ENCODE measurements at places on chromosomes 4 and X.
A peak's percentile ranks its signal among the peaks of the same experiment; 100 is the strongest.

- H3K36me3 ChIP-seq, result no peaks in the 10 kb centered on the region
- H3K27me3 ChIP-seq, result no peaks in the 10 kb centered on the region
- DNase-seq, result no peak
- peak overlapping the region; percentile 77 for H3K4me3 ChIP-seq
- H3K27ac ChIP-seq, result no peak overlapping the region
These were observed 97.1 kb upstream of the MAML3 start for GRCh38 chr4:140250989-140251552.

- H3K4me1 ChIP-seq, result peaks cover 5% of the 10 kb centered on the region
- peak; percentile 59 for DNase-seq
- no peak overlapping the region for H3K27ac ChIP-seq
- H3K36me3 ChIP-seq, result no peaks in the 10 kb centered on the region
These were observed 14.5 kb upstream of the GTPBP6 start for GRCh38 chrX:332916-333610.

GRCh38 chrX:16023790-16024734 is 99.3 kb upstream of the GRPR start:
- H3K4me1 ChIP-seq, result no peaks in the 10 kb centered on the region
- no peak overlapping the region for H3K27ac ChIP-seq
- no peak overlapping the region for H3K4me3 ChIP-seq
- no peak for DNase-seq
- H3K36me3 ChIP-seq, result no peaks in the 10 kb centered on the region

GRCh38 chrX:46791927-46792809 is 33.2 kb upstream of the SLC9A7 start:
- no peak overlapping the region for H3K4me3 ChIP-seq
- H3K4me1 ChIP-seq, result peaks cover 17% of the 10 kb centered on the region
- no peak overlapping the region for H3K27ac ChIP-seq

GRCh38 chr4:13829457-13829856 is 201.9 kb upstream of the BOD1L1 start:
- no peak overlapping the region for H3K27ac ChIP-seq
- DNase-seq, result no peak
- peaks cover 3% of the 10 kb centered on the region for H3K36me3 ChIP-seq
- H3K27me3 ChIP-seq, result no peaks in the 10 kb centered on the region

- H3K27me3 ChIP-seq, result no peaks in the 10 kb centered on the region
- H3K27ac ChIP-seq, result no peak overlapping the region
- no peak for DNase-seq
- H3K4me1 ChIP-seq, result peaks cover 7% of the 10 kb centered on the region
- H3K4me3 ChIP-seq, result no peak overlapping the region
- H3K36me3 ChIP-seq, result no peaks in the 10 kb centered on the region
These were observed 170.4 kb upstream of the TET2 start for GRCh38 chr4:104976262-104976661.

- no peak overlapping the region for H3K4me3 ChIP-seq
- DNase-seq, result no peak
- H3K36me3 ChIP-seq, result no peaks in the 10 kb centered on the region
- H3K27ac ChIP-seq, result no peak overlapping the region
- H3K27me3 ChIP-seq, result no peaks in the 10 kb centered on the region
These were observed 168.1 kb downstream of the GLRA2 start for GRCh38 chrX:14697451-14697850.

DNA sequence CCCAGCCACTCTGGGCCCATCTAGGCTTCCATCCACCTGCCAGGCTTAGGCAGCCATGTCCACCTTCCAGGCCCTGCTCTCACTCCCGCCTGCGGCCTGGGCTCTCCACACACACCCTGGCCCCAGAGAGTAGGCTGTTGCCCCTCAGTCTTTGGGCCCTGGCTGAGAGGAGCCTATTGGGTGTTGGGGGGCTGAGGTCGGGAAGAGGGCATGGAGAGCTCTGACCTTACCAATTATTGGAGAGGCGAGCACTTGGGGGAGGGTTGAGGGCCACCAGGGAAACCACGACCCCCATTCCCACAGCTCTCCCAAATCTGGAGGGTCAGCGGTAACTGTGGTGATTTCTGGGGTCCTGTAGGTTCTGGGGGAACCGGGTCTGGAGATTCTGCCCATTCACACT is 38.2 kb downstream of the HTRA3 start:
- no peak overlapping the region for H3K4me3 ChIP-seq
- H3K27ac ChIP-seq, result no peak overlapping the region
- no peak for DNase-seq
- peaks cover 6% of the 10 kb centered on the region for H3K36me3 ChIP-seq
- H3K27me3 ChIP-seq, result peaks cover 2% of the 10 kb centered on the region
- H3K4me1 ChIP-seq, result no peaks in the 10 kb centered on the region

- peaks cover 27% of the 10 kb centered on the region for H3K36me3 ChIP-seq
- no peaks in the 10 kb centered on the region for H3K27me3 ChIP-seq
- DNase-seq, result no peak
- H3K4me3 ChIP-seq, result no peak overlapping the region
- no peak overlapping the region for H3K27ac ChIP-seq
These were observed 77.4 kb downstream of the ANKRD17 start for GRCh38 chr4:73181231-73181630.

GRCh38 chrX:129235903-129236302 is 287.4 kb downstream of the SMARCA1 start:
- H3K4me3 ChIP-seq, result no peak overlapping the region
- H3K27ac ChIP-seq, result no peak overlapping the region
- H3K27me3 ChIP-seq, result no peaks in the 10 kb centered on the region
- no peaks in the 10 kb centered on the region for H3K4me1 ChIP-seq

- no peaks in the 10 kb centered on the region for H3K27me3 ChIP-seq
- peaks cover 20% of the 10 kb centered on the region for H3K4me1 ChIP-seq
- DNase-seq, result no peak
- H3K27ac ChIP-seq, result no peak overlapping the region
- H3K4me3 ChIP-seq, result no peak overlapping the region
- H3K36me3 ChIP-seq, result no peaks in the 10 kb centered on the region
These were observed 85.1 kb downstream of the CFAP299 start for GRCh38 chr4:80420638-80421037.

- H3K27me3 ChIP-seq, result no peaks in the 10 kb centered on the region
- H3K4me3 ChIP-seq, result no peak overlapping the region
- no peak overlapping the region for H3K27ac ChIP-seq
- H3K4me1 ChIP-seq, result peaks cover 16% of the 10 kb centered on the region
These were observed 12.2 kb downstream of the ASMTL start for GRCh38 chrX:1440506-1440905.

- no peak overlapping the region for H3K27ac ChIP-seq
- DNase-seq, result no peak
- no peaks in the 10 kb centered on the region for H3K4me1 ChIP-seq
- H3K36me3 ChIP-seq, result no peaks in the 10 kb centered on the region
These were observed 407.3 kb downstream of the PCDH18 start for GRCh38 chr4:137125011-137125410.

- peaks cover 6% of the 10 kb centered on the region for H3K27me3 ChIP-seq
- no peaks in the 10 kb centered on the region for H3K4me1 ChIP-seq
- H3K4me3 ChIP-seq, result no peak overlapping the region
- no peaks in the 10 kb centered on the region for H3K36me3 ChIP-seq
These were observed 90.7 kb downstream of the LNX1 start for GRCh38 chr4:53500546-53500945.

GRCh38 chr4:47167081-47168035 is 136.0 kb downstream of the GABRB1 start:
- H3K4me1 ChIP-seq, result no peaks in the 10 kb centered on the region
- H3K4me3 ChIP-seq, result no peak overlapping the region
- no peak overlapping the region for H3K27ac ChIP-seq
- DNase-seq, result no peak
- H3K36me3 ChIP-seq, result no peaks in the 10 kb centered on the region

- H3K27ac ChIP-seq, result no peak overlapping the region
- no peaks in the 10 kb centered on the region for H3K4me1 ChIP-seq
- H3K36me3 ChIP-seq, result no peaks in the 10 kb centered on the region
- no peak overlapping the region for H3K4me3 ChIP-seq
- DNase-seq, result no peak
These were observed 53.1 kb downstream of the NDST3 start for GRCh38 chr4:118087366-118087765.

DNA sequence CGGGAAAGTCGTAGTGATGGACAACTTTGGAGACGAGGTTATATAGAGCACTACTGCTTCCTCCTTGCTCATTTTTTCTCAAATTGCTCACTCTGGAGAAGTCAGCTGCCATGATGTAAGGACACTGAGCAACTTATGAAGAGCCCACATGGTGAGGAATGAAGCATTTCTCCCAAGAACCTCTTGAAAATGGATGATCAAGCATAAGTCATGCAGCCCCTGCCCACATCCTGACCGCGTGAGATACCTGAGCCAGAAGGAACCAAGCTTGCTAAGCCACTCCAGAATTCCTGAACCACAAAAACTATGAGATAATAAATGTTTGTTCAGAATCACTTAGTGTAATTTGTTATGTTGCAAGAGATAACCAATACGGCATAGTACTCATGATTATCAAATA is 42.8 kb downstream of the PDE5A start:
- no peaks in the 10 kb centered on the region for H3K36me3 ChIP-seq
- no peaks in the 10 kb centered on the region for H3K4me1 ChIP-seq
- H3K27me3 ChIP-seq, result peaks cover 9% of the 10 kb centered on the region
- no peak for DNase-seq
- H3K27ac ChIP-seq, result no peak overlapping the region

DNA sequence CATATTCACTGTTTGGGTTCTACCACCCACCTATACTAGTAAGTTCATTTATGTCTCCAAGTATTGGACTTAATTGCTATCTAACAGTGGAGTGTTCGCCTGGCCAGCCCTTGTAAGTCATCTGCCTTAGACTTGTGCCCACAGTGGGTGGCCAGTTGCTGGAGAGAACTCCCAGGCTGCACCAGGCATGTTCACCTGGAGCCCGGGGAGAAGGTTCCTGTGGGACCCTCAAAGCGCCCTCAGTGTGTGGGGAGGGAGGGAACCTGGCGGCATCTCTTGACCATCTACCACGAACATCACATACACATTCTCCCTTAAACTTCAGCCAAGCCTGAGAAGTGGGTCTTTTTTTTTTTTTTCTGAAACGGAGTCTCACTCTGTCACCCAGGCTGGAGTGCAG is 138.1 kb downstream of the CPZ start:
- no peak for DNase-seq
- no peaks in the 10 kb centered on the region for H3K4me1 ChIP-seq
- H3K27me3 ChIP-seq, result peaks cover 4% of the 10 kb centered on the region
- no peak overlapping the region for H3K27ac ChIP-seq
- H3K36me3 ChIP-seq, result no peaks in the 10 kb centered on the region

DNA sequence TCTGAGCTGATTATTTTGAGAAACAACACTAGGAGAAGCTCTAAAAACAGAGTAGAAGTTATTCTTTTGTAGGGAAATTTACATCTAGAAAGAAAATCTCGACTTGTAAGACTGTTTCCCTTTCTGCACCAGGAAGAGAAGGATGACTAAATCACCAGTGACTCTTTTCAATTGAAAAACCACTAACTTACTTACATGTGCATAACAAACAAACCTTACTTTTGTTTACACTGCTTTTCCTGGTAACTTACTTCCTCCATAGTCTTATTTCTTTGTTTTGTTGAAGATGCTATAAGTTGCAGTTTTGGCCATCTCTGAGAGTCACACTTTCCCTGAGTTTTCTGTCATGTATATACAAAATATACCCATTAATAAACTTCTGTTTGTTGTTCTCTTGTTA is 293.6 kb upstream of the FAT4 start:
- no peak overlapping the region for H3K27ac ChIP-seq
- no peaks in the 10 kb centered on the region for H3K27me3 ChIP-seq
- no peak overlapping the region for H3K4me3 ChIP-seq
- no peak for DNase-seq

DNA sequence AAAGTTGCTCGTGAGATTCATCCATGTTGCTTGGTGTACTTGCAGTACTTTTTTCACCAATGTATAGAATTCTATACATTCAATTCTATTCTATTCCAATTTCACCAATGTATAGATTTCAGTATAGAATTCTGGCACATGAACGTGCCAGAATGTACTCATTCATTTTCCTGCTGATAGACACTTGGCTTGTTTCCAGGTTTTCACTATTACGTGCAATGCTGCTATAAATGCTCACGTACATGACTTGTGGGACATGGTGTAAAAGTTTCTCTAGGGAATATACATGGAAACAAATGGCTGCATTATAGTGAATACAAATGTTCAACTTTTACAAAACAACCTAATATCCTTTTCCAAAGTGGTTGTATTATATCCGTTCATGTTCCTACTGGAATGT is 6.8 kb upstream of the CXorf66 start:
- H3K36me3 ChIP-seq, result no peaks in the 10 kb centered on the region
- H3K27me3 ChIP-seq, result peaks cover 8% of the 10 kb centered on the region
- no peak overlapping the region for H3K4me3 ChIP-seq
- DNase-seq, result no peak

DNA sequence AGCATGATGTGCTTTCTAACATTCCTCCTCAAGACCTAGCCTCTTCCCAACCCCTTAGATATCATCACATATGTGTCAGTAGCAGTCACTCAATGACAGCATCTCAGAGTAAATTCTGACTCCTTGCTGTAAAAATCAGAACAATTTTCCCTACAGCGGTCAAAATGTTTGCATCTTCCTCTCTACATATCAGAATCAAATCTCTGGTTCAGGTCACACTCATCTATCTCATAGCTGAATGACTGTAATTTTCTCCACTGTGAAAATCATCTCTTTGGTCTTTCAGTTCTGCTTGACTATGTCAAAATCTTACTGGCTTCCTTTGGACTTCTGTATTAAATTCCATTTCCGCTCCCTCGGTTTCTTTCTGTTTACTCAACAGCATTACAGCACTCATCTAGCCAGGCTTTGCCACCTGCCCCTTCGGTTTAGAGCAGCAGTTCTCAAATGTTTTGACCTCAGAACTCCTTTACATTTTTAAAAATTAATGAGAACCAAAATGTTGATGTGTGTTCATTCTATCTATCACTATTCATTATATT is 57.3 kb downstream of the AGA start:
- peaks cover 17% of the 10 kb centered on the region for H3K4me1 ChIP-seq
- H3K36me3 ChIP-seq, result no peaks in the 10 kb centered on the region
- DNase-seq, result no peak
- peaks cover 2% of the 10 kb centered on the region for H3K27me3 ChIP-seq
- no peak overlapping the region for H3K27ac ChIP-seq
- H3K4me3 ChIP-seq, result no peak overlapping the region

- no peak for DNase-seq
- H3K4me1 ChIP-seq, result no peaks in the 10 kb centered on the region
- no peaks in the 10 kb centered on the region for H3K36me3 ChIP-seq
- no peak overlapping the region for H3K27ac ChIP-seq
- no peak overlapping the region for H3K4me3 ChIP-seq
- no peaks in the 10 kb centered on the region for H3K27me3 ChIP-seq
These were observed 696.3 kb downstream of the PCDH7 start for GRCh38 chr4:31416498-31416897.

Data from naive thymus-derived CD8-positive, alpha-beta T cell (primary cell).